ENCODE measurements at places on chromosomes 7 and 10.

DNA sequence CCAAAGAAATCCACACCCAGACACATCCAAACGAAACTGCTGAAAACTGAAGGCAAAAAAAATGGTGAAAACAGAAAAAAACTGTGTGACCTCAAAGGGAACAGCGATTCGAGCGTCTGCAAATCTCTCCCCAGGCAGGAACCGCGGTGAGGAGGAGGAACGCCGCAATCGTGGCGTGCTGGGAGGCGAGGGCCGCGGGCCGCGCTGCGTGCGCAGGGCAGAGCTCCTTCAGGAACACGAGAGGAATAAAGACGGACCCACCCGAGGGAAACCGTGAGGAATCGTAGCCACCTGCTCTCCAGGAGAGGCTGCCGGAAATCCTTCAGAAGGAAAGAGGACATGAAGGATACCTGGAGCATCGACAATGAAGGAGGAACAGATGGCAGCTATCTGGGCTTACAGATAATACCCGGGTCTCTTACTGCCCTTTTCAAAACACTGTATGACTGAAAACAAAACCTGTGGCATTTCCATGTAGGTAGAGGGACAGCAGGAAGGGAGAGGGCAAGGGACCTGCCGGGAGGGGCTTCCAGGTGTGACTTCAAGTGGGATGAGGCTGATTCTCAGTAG, 266.0 kb downstream of the MAD1L1 start:
- DNase-seq = no peak

DNA sequence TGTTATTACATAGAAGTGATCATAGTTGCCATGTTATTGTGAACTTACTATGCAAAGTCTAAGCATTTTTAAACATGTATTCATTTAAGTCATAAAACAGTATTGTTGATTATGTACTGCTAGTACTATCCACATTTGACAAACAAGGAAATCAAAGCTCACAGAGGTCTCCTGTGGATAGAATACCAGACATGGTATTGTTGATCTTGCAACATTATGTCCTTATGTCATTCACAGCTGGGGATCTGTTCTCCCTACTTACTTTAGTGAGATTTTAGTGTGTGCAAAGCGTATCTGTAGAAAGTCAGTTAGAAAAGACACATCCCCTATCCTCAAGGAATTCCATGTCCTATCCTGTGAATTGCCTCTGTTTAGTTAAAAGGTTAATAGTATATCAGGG, 106.1 kb downstream of the SND1 start:
- no peak for DNase-seq

DNA sequence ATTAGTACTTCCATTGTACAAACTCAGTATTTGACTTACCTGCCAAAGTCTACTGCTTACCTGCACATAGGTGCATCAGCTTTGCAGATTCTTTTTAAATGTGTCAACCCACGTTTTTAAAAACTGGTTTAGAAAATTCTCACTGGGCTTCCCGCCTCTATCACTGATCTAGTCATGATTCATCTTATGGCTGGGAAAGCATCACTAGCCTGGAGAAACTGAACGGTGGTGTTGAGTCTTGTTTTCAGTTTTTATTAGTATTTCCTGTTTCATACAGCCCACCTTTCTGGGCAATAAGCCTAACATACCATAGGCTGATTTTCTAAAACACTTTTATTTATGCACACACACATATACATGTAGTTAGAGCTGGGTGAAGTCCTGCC, 19.7 kb downstream of the DOCK1 start:
- no peak for DNase-seq

- no peak for DNase-seq
Measured at GRCh38 chr7:158910254-158911053, 54.1 kb downstream of the DYNC2I1 start.

DNA sequence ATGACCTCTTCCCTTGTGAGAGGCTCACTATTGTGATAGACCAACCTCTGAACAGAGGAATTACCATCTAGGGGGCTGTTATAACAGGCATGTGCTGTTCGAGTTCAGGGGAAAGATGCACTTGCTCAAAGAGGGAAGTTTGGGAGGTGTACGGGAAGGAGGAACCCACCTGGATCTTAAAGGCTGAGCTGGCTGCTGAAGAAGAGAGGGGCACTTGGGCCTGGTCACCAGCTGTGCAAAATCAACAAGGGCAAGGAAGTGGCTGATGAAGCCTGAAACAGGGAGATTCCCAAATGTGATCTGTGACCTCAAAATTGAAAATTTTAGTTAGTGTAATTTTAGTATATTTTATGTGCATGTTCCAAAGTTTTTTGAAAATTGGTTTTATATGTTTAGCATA, 407.2 kb downstream of the AUTS2 start:
- no peak for DNase-seq

DNA sequence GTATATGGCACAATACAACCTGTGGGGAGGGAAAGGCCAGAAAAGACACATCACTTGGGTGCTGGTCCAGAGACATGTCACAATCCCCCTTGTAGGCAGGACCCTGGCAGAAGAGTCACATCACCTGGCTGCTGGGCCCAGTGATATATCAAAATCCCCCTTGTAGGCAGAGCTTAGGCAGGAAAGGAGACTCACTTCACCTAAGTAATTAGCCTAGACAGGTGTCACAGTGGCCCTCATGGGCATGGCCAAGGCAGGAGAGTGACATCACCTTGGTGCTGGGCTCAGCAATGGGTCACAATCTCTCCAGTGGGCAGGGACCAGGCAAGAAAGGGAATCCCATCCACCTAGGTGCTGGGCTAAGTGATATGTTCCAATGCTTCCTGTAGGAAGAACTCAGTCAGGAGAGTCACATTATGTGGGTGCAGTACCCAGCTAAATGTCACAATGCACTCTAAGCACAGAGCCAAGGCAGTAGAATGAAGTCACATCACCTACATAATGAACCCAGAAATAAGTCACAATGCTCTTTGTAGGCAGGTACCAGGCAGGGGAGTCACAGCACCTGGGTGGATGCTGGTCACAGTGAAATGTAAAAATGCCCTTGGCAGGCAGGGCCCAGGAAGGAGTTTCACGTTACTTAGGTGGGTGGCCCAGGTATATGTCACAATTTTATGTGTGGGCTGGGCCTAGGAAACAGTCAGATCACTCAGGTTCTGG, 18.9 kb upstream of the ZNF736 start:
- DNase-seq = no peak

- DNase-seq = no peak
Measured at GRCh38 chr10:86703176-86703575, 34.9 kb downstream of the LDB3 start.

GRCh38 chr10:110010486-110011378, 2.9 kb downstream of the ADD3 start:
- no peak for DNase-seq

GRCh38 chr7:11517853-11518252, 314.1 kb downstream of the THSD7A start:
- no peak for DNase-seq

GRCh38 chr10:49332333-49332732, 33.4 kb downstream of the C10orf71 start:
- no peak for DNase-seq

DNA sequence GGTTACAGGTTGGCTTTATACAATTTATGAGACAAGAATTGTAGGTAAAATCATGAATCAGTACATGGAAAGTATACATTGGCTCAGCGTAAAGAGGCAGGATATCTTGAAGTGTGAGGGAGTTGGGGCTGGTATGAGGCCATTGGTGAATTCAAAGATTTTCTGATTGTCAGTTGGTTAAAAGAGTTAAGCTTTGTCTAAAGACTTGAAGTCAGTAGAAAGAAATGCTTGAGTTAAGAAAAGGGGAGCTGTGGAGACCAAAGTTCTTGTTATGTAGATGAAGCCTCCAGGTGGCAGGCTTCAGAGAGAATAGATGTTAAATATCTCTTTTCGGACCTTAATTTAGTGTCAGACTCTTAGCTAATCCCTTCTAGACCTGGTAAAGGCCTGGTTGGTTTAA, 341.0 kb downstream of the GALNT17 start:
- DNase-seq = no peak

- no peak for DNase-seq
Measured at GRCh38 chr7:35691827-35692307, 3.1 kb downstream of the HERPUD2 start.

DNA sequence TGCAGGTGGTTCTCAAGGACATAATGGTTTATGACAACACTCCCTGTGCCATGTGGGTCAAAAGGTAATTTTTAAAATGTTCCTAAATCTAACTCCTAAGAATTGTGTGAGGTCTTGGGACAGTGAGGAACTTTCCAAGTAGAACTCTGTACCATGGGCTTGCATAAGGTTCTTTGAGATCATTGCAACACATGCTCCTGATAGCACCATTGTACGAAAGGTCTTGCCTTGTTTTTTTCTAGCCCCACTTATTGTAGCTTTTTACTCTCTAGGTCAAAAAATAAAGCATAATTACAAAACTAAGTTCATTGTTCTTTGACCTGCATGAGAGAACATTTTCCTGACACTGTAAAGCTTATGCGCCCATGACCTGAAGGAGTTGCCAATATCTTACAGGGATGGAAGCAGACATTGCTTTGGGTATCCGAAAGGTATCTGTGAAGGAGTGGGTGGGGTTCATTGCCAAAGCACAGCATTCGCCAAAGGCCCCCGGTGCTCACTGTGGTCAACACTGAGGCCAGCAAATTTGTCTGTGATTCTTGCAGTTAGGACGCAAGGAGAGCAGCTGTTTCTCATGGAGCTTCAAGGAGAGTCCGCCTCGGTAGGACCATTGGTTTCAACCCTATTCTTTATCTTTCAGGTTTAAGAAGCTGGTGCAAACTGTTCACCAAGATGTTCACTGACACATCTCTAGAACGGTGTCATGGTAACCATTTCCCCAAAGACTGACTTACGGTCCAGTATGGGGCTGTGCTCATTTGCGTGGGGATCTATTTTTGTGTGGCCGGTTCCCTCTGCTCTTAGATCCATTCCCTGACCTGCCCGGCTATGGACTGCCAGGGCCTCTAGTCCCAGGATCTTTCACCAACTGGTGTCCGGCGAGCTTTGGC, 7.6 kb upstream of the PRKAG2 start:
- no peak for DNase-seq

DNA sequence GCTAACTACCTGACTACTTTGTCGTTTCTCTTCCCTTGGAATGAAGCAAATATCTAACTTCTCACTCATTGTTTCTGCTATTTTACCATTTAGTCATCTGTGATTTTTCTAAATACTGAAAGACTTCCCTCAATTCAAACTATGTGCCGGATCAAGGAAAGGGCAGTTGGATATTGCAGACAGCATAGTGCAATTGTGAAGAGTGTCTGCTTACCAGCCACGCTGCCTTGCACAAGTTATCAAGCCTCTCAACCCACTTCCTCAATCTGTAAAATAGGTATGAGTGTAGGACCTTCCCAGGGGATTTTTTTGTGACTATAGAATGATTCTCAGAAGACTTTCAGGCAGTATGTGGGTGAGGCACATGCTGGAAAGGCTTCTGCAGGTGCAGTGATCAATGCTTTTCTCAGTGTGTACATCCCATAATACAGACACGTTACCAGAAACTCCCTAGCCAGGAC, 54.3 kb downstream of the EGFR start:
- no peak for DNase-seq

DNA sequence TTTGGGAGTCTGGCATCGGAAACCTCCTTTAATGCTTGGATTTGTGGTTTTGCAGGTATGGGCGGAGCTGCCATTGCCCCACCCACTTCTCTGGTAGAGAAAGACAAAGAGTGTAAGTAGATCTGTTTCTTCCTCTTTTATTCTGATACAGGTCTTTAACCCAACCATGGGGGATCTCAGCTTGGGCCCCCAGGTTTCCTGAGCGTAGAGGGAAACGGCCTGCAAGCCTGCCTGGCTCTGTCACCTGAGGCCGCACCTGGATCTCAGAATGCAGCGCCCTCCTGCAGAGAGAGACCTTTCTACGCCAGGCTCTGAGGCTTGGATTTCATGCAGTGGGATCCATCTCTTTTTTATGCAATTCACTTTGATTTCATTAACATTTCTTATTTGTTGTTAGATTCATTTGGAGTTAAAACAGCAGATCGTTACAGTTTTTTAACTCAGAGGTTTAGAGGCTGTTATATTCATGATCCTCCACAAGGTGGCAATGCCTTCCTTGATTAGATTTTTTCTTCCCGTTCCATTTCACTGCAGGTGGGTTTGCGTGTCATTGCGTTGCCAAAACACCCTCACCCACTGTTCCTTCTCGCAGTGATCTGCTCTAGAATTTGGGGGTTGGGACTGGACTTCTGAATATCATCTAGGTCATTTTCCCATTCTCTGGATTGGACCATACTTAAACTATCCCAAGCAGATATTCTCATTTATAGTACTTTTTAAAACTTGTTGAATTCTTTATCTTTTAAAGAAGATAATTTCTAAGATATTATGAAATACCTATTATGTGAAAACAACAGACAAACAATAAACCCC, 20.0 kb downstream of the RBM17 start:
- no peak for DNase-seq

DNA sequence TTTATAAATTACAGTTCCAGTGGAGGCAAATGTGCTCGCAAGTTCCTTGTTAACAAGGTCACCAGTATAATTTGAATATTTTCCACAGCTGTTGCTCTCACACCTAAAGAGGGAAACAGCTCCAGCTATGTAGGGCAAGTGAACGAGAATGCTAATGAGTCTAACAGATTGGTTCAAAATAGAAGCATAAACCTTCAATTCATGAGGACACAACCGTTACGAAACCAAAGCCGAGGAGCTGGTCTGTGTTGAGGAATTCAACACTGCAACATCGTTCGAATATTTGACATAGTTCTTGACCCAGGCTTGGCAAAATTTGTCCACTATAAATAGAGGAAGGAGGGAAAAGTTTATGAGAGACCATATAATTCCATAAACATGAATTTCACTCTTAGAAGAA, 161.3 kb downstream of the KLF6 start:
- DNase-seq = no peak

DNA sequence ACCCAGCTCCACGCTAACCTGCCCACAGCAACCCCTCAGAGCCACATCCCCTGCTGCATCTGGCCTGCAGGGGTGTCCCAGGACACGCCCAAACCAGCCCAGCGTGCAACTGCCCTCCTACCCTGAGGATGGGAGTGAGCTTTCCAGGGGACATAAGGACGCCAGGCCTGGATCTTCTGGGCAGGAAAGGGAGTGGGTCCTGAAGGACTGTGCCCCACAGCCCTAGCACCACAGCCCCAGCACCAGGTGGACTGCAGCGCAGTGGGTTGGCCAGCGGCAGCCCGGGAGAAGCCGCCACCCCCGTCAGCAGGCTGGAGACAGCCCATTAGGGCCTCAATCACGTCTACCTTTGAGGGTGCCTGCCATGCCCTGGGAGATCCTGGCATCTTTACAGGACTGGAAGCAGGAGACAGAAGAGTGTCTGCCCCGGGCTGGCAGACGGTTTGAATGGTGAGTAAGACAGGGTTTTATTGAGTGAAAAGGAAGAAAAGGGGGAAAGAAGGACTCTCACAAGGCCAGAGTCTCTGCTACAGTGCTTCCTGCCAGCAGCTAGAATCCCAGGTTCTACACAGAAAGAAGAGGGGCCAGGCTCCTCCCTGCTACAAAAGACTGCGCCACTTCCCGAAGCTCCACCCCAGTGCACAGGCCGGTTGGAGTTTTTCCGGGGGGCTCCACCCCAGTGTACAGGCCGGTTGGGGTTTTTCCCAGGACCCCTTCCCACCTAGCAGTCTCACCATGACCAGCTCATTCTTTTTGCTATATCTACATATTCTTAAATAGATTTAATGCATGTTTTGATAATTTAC, 69.8 kb upstream of the KCTD7 start:
- DNase-seq = no peak

Data from NCI-H1092 (cell line).